ENCODE measurements at places on chromosomes 3 and 15.

GRCh38 chr3:133750259-133750656, 4.1 kb downstream of the TF start:
- DNase-seq: no peak

DNA sequence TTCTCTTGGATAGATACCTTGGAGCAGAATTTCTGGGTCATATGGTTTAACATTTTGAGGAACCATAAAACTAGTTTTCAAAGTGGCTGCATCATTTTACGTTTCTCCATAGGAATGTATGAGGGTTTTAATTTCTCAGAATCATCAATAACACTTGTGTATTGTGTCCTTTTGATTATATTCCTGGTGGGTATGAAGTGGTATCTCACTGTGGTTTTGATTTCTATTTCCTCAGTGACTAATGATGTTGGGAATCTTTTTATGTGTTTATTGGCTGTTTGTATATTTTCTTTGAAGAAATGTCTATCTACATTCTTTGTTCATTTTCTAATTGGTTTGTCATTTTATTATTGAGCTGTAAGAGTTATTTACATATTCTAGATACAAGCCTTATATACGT, 28.8 kb downstream of the CDIN1 start:
- no peak for DNase-seq

DNA sequence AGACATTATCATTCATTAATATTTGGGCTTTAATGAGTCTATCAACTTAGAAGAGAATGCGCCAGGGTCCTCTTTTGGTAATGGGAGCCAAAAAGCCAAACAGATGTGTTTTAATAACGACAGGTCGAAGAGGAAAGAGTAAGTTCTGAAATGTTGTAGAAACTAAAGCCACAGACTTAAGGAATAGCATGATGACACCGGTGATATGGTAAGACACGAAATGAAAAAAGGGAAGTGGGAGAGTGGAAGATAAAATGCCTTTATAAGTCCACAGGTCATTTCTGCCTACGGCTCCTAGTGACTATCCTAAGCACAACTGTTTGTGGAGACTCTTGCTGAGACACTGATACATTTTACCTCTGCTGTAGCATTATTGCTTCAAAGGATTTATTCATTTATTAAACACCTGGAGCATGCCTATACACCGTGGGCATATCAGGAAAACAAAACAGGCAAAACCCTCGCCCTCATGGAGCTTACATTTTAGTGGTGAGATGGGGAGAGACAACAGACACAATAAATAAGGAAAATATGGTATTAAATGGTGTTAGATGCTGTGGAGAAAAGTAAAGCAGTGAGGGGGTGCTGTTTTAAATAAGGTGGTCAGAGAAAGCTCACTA, 11.7 kb upstream of the CD47 start:
- DNase-seq: no peak

- peak; percentile 1 for DNase-seq
Measured at GRCh38 chr3:171049861-171050444, 23.4 kb upstream of the SLC2A2 start.

GRCh38 chr3:70933105-70933810, 620.8 kb upstream of the MDFIC2 start:
- DNase-seq: no peak

DNA sequence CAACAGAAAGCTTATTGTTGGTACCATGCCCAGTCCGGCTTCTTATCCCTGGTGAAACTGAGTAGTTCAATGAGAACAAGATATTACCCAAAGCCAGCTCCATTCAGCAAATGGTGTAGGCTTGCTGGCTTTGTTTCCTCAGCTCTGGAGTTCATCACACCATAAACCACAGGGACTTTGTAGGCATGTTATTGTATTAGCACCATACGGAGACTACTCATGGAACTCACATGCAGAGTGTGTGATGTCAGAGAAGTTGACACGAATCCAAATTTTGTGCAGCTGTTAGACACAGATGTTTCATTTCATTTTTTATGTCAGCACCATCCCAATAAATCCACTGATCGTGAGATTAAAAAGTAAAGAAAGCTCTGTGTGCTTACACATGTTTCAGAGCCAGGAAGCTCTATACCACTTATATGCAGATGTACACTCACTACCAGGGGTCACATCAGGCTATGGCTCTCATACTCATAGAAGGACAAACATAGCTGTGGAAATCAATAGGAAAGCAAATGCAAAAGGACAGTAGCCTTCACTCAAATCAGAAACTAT, 63.4 kb upstream of the LEKR1 start:
- DNase-seq: no peak

GRCh38 chr15:70376031-70376928, 278.6 kb upstream of the TLE3 start:
- no peak for DNase-seq

- no peak for DNase-seq
Measured at GRCh38 chr15:62732078-62732477, 310.5 kb upstream of the TPM1 start.

DNA sequence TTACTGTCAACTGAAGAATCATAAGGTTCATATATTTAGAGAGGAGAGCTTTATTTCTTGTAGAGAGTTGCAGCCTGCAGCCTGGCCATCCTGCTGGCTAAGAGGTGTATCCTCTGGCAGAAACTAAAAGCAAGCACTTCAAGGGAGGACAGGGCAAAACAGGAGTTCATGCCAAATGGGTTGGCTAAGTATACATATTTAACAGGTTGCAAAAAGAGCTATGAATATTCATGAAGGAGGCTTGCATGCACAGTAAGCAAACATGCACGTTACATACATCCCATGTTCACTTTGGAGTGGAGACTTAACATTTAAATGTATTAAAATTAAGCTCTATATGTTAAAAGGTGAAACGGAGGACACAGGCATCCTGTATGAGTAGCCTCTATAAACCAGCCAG, 354.4 kb downstream of the ERC2 start:
- DNase-seq: no peak

DNA sequence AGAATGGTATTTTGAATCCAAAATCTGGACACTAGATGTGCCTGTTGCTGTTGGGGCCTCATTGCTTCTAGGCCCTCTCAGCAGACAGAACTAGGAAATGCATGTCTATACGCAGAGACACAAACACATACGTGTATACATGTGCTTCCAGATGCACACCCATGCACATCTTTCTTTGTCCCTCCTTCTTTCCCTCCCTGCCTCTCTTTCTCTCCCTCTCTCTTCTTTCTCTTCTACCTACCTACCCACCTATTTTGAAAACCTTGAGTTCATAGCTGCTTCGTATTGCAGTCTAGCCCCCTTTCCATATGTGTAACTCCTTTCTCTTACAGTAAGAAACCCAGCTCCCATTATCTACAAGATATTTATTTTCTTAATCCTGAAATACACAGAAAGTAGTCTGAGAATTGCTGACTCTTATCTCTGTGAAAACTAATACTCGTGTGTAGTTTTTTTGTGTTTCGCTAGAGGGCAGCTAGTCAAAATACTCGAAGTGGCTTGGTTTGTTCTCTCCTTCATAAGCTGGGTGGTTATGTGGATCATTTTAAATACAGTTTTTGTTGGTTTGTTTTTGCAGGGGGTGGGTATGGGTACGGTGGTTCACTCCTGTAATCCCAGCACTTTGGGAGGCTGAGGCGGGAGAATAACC, 18.5 kb downstream of the RPL32 start:
- DNase-seq: no peak

DNA sequence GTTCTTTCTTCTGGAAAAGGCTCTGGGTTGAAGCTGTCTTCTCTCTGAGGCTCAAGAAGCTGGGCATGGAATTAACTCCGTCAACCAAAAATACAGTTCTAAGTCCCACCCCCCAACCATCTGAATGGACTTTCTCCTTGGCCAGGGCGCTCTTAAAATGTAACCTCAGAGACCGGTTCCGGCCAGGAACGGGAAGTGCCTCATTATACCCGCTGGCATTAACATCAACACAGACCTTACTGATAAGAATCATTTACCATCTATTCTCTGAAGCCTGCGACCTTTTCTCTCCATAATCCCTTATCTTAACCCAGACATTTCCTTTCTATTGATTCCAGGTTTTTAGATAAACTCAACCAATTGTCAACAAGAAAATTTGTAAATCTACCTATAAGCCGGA, 64.7 kb downstream of the ATP1B3 start:
- no peak for DNase-seq

- DNase-seq: no peak
Measured at GRCh38 chr3:50605901-50606326, 5.7 kb downstream of the CISH start.

GRCh38 chr15:40582726-40583246, 11.3 kb upstream of the KNL1 start:
- DNase-seq: no peak

GRCh38 chr3:57354768-57355167, 62.3 kb upstream of the ASB14 start:
- no peak for DNase-seq

DNA sequence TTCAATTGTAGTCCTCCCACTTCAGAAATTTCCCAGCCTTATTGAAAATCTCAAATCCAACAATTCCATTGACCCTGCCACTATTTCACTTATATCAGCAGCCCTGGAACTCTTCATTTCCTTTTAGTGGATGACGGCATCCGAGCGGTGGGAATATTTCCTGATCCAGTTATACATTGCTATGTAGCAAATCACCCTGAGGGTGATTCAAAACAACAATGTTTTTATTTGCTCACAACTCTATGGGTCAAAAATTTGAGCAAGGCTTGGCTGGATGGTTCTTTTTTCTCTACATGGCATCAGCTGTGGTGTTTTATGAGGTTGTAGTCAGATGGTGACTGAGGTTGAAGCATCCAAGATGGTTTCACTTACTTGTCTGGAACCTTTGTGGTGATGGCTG, 70.5 kb downstream of the CHST2 start:
- DNase-seq: no peak

DNA sequence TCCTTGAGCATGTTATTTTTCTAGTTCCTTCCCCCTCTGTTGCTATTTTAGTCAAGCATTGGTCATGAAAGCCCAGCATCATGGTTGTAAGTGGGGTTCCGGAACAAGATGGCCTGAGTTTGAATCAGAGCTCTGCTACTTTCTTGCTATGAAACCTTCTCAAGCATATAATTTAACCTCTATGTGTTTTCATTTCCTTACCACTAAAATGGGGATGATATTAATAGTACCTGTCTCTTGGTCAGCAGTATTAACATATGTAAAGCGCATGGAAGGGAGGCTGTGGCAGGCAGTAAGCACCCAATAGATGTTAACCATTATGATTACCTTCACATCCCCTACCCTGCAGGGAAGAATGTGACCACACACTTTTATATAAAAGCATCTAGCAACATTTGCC, 14.3 kb upstream of the SPRED1 start:
- DNase-seq: no peak

DNA sequence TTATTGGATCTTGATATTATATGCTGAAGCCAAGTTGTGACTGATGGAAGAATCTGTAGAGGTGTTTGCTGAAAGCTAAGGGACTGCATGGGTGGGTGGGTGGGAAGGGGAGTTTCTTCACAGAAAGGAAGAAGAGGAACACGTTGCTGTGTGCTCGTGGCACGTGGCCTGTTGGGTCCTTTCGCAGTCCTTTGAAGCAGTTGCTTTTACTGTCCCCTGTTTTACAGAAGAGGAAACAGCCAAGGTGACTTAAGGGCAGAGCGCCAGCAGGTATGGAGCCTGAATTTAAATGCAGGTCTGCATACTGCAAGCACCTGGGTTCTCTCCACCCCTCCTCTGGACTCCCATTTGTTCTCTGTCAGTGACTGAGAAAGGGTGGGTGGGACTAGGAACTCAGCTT, 59.4 kb upstream of the PRR23C start:
- no peak for DNase-seq

DNA sequence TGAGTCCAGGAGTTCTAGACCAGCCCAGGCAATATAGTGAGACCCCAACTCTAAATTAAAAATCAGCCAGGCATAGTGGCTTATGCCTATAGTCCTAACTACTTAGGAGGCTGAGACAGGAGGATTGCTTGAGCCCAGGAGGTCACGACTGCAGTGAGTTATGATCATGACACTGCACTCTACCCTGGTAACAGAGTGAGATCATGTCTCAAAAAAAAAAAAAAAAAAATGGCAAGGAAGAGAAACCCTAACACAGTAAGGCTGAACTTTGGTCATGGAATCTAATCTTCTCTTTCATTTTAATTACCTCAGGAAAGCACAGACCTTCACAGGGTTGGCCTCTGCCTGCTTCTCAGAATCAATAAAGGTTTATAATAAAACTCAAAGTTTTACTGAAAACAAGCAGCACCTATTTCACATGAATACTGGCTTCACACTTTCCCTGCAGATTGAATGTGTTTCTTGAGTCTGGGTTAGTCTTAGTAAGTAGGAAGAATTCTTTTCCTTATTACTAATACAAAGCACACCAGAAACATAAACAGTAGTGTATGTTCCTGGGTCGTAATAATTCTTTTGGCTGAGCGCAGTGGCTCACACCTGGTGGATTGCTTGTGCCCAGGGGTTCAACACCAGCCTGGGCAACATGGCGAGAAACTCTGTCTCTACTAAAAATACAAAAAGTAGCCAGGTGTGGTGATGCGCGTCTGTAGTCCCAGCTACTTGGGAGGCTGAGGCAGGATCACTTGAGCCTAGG, 11.6 kb upstream of the NR2C2 start:
- no peak for DNase-seq

- no peak for DNase-seq
Measured at GRCh38 chr3:23633261-23633960, 172.3 kb upstream of the UBE2E1 start.

GRCh38 chr15:52520421-52520820, 8.3 kb downstream of the MYO5A start:
- no peak for DNase-seq

- DNase-seq: no peak
Measured at GRCh38 chr15:68765602-68766368, 54.9 kb downstream of the ANP32A start.

DNA sequence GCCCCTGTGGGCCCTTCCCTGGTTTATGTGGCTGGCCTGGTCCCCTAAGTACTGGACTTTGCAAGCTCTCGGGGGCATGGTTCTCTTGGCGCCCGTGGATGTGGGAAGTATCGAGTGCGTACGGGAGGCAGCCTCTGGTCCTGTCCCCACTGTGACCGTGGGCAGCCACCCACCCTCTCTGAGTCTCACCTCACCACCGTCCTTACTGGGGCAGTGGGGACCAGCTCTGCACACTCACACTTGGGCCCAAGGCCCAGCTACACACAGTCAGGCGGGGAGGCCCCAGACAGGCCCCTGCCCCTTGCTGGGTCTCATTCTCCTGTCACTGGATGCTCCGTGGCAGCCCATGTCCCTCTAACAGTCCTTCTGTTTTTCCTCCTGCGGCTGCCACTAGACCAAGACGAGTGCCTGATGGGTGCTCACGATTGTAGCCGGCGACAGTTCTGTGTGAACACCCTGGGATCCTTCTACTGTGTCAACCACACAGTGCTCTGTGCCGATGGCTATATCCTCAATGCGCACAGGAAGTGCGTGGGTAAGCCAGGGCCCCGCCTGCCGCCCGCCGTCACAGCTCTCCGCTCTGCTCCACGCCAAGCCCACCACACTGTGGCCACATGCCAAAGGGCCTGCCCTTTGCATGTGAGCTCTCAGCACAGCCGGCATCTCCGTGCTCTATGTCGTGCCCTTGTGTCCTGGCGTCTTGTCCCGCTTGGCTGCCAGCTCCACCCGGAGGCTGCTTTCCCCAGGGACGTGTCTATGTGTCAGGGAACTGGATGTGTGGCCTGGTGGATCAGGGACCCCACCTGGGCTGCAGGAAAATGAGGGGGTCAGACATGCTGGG, 72.7 kb downstream of the FBLN2 start:
- DNase-seq: no peak

- DNase-seq: no peak
Measured at GRCh38 chr3:65503776-65504175, 534.9 kb downstream of the MAGI1 start.
